ENCODE measurements at places on chromosomes 4 and X.

GRCh38 chr4:68360231-68360968 is 10.5 kb upstream of the YTHDC1 start:
- no peak for DNase-seq

DNA sequence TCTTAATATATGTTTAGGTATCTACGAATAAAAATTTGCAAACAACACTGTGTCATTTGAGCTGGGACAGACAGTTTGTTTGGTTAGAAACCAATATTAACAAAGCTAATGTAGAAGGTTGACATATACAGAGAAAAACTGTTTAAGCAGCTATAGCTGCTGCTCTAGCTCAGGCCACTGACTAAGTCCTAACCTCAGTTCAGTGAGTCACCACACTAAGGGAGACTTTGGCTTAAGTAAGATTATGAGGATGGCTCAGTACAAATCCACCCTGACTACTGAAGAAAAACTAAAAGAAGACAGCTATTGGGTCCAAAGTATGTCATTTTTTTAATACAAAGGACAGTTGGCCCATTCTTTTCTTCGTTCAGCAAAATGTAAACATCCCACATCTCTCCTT is 717.3 kb upstream of the ACTRT1 start:
- DNase-seq, result no peak

DNA sequence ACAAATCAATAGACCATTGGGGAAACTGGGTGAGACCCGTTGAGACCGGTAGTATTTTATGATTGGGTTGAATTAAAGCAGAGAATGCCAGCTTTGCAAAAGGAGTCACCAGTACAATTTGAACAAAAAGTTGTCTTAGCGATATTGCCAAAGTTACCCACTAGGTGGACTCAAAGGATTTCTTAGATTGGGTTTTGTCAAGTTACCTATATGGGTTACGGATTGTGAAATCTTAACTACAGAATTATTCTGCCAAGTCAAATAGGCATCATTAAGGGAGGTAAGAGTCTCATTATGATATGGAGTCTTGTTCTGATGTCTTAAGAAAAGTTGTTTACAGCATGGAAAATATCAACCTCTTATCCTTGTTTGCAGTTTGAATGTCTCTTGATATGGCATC is 15.0 kb upstream of the CT47A1 start:
- no peak for DNase-seq

DNA sequence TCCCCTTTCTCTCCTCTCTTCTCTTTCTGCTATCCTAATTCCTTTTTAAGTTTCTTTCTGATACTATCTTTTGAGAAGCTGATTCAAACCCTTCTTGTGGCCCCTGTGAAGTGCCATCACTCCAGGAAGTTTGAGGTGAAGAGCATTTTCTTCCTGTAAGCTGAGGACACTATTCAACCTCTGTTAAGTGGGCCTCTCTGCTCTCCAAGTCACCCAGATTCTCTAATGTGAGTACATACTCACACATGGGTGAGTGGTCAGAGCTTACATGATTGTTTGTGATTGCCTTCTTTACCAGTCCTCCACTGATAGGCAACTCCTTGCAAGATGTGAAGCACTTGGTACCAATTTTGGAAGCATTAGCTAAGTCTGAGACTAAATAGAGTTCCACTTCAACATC is 18.4 kb upstream of the SMIM10L2A start:
- DNase-seq, result no peak

DNA sequence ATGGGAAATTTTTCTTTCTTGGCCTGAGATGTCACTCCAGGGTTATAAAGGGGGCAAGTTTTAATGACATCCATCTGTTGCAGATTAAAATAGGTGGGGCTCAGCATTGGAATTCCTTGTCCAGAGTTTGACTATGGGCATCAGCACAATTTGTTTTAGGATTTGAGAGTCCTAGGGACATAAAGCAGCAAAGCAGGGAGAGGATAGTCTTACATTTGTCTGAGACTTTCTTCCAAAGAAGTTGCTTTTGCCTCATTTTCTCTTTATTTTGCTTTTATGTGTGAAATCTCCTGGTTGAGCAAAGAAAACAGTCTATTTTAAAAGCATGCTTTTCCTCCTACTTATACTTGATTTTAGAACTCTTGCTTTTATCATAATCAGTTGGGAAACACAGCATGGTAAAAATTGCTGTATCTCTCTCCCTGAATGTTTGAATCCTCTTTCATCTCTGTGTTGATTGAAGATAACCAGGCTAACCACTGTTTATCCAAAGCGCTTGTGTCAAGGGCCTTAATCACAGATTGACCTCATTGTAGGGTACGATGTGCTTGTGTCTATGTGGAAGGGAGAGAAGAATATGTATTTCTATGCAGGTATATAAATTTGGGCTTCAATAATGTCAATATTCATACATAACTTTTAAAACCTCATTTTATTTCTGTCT is 121.5 kb downstream of the ANK2 start:
- DNase-seq, result no peak

DNA sequence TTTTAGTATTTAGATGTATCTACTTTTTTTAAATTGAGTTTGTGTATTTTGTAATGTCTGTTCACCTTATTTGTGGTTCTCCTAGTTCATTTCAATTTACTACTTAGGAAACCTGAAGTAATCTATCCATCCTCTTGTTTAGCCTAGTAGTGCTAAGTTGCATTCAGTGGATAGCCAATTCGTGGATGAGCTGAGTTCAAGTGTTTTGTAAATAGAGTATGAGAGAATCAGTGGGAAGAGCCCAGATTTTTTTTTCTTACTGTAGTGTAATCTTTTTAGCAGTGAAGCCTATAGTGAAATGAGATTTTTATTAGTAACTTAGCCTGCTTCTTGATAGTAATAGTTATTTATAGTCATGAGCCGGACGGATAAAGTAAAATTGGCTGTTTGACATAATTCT is 21.7 kb downstream of the STAG2 start:
- no peak for DNase-seq

GRCh38 chr4:94700298-94700697 is 57.5 kb upstream of the BMPR1B start:
- DNase-seq, result no peak

DNA sequence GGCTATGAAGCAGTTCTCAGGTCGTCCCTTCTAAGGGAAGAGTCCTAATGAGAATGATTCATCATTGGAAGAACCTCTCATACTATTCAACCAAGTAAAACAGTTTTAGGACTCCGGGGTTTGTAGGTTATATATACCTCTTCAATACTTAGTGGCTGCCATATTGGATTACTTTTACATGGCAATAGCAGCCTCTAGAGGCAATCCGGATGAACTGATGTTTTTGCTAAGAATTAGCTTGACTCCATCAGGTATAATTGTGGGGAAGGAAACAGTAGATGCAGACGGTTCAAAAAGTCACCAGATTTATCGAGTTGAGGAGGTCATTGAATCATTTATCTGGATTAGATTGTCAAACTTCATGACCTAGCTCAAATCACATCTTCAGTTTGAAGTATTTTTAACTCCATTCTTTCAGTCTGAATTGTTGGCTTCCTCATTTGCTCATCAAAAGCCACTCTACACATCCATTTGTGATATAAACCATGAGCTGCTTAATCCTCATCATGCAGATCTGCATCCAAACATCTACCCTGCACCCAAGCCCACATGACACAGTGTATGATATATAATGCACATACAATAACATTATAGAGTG is 28.4 kb downstream of the GUCY1B1 start:
- no peak for DNase-seq

DNA sequence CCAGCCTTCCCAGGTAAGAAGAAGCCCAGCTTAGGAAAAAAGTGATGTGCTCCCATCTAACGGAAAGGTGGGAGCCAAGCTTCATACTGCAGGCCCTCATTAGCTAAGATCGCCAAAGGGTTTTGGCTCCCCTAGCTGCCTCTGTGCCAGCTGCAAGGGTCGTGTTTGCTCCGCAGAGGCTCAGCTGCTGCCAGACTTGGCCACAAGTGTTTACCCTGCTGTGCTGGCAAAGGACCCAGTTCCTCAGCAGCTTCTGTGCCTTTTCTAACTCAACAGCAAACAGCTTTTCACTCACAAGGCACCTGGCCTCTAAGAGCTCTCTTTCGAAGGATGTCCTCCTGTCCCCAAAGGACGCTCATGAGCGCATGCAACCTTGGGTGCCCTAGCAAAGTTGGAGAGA is 12.2 kb upstream of the VMA21 start:
- DNase-seq, result no peak

All from pulmonary artery endothelial cell (primary cell).